ENCODE measurements at places on chromosomes 4 and X.

DNA sequence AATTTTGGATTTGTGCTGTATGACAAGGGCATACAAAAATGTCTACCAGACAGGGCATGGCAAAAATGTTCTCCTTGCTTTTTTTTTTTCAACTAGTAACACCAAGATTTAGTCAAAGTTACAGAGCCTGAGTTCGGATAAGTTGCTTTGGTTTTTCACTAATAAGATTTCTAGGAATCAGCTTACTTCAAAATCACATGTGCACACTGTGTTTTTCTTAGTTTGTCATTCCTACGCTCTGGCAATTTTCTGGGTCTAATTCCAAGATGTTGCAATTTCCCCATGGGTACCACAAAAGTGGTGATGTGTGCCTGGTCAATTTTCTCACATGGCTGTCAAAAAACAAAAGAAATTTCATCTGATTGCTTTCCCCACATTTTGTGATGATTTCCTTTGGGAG is 6.3 kb downstream of the C1QTNF7 start:
- no peak for DNase-seq

DNA sequence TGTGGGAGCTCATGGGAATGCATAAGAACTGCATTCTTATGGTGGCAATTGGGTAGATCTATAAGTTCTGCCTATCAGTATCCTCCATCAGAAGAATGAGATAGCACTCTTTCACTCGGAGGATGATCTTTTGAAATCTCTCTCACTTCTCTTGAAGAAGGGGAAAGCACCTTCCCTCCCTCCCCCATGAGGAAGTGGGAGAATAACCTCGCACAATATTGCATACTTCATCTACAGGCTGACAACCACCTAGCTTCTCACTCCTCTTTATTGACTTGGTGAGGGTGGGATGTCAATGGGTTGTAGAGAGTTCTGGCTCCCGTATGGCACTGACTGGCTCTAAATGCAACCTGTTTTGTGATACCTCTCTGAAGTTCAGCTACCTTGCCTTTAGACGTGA is 146.7 kb upstream of the SPOCK3 start:
- DNase-seq = no peak

DNA sequence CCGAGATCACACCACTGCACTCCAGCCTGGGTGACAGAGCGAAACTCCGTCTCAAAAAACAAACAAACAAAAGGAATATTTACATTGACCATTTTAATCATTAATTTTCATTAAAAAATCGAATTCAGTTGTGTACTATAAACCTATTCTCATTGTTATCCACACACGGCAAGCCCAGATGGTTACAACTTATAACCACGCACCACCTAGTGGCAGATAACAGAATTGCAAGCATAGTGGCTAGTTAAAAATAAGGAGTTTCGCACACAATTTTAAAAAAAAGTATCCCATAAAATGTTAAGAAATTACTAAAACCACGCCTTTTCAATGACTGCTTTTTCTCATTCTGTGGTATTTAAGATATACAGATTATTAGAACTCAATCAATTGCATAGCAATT is 25.4 kb downstream of the MBNL3 start:
- DNase-seq = no peak

DNA sequence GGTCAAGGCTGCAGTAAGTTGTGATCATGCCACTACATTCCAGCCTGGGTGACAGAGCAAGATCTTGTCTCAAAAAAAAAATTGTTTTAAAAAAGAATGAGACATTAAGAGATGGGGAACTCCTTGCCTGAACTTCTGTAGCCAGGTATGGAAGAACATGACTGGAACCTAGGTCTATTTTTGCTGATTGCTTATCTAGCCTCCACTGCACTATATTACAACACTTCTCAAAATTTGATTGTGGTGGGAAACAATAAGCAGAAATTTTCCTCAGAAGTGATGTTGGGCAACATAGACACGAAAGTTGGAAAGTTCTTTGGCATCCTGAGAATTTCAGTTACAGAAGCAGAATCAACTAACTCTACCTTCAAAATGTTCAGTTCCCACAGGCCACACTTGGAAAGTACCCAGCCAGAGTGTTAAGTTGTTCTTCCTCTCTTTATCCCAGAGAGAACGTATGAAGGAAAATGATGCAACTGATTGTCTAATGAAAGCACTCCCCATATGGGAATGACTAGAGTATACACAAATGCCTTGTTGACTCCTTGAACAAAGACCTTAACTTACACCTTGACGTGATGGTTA is 50.0 kb downstream of the LUZP4 start:
- peak; percentile 27 for DNase-seq

DNA sequence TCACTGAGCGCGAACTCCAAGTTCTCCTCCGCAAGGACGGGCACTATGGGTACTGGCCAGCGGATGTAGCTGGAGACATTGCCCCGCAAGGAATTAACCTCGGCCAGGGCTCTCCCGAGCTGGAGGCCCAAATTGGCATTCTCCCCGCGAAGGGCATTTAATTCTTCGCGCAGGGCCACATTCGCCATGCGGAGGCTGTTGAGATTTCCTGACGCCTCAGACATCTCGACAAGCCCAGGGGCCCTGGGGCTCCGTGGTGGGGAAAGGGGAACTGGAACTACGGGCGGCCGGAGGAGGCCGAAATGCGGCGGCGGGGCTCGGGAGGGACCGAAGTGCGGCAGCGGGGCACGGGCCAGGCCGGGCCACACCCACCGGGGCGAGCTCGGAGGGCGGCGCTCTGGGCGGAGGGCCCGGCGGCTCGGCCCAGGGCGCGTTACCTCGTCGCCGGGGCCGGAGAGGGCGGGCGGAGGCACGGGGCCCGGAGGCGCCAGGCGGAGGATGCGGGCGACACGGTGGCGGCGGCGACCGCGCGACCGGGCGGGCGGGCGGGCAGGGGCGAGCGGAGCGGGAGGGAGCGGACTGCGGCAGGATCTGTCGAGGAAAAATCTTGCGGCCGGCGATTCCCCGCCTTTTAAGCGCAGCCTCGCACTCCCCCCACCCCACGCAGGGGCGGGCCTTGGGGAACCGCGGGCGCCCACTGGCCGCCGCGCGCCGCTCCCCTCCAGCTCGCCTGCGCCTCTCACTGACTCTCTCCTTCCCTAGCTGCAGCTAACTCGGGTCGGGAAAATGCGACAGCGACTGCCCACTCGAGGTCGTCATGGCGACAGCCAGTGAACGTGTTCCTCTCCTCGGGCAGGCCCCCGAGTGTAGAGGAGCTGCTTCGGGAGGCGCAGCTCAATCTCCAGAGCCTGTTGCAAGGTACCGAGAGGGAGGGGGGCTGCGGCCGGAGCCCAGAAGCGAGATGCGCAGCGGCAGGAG is at the start of gene RTL5:
Gene RTL5 (minus strand): TSS at position 599 of the 978 bp plus-strand sequence.
- peak; percentile 95 for DNase-seq

GRCh38 chrX:134566506-134566905 is 91.8 kb downstream of the PLAC1 start:
- no peak for DNase-seq

Data from thyroid gland (tissue), 4 donors.